ENCODE measurements at places on chromosomes 16 and 17. TPM values are rescaled to one million over a fixed set of nuclear protein-coding genes. Genes with fewer than 3 reads are reported as not detected.

DNA sequence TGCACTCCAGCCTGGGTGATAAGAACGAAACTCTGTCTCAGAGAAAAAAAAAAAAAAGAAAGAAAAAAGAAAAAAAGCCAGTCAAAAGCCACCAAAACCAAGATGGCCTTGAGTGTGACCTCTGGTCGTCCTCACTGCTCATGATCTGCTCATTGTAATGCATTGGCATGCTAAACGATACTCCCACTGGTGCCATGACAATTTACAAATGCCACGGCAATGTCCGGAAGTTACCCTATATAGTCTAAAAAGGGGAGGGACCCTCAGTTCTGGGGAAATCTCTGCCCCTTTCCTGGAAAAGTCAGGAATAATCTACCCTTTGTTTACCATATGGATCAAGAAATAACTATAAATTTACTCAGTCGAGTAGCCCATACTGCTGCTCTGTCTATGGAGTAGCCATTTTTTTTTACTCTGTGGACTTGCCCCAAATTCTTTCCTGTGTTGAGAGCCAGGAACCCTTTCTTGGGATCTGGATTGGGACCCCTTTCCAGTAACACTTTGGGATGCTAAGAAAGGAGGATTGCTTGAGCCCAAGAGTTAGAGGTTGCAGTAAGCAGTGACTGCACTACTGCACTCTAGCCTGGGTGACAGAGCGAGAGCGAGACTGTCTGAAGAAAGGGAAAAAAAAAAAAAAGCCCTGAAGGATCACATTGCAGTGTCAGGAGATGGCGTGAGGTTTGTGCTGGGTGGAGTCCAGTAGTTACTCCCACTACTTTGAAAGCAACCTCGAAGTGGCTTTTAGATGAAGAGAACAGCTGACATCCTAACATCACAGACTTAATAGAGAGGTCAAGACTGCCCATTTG is 3.7 kb upstream of the TMEM231 start:
- H3K27me3 ChIP-seq, result no peaks in the 10 kb centered on the region
- peak; percentile 4 for DNase-seq
- no peak overlapping the region for H3K4me3 ChIP-seq
- H3K27ac ChIP-seq, result no peak overlapping the region

GRCh38 chr17:28570716-28571360 is 486 bp downstream of the PIGS start:
- H3K4me3 ChIP-seq, result peak overlapping the region; percentile 96
- H3K4me1 ChIP-seq, result peaks cover 20% of the 10 kb centered on the region
- H3K27me3 ChIP-seq, result no peaks in the 10 kb centered on the region
- H3K27ac ChIP-seq, result peak overlapping the region; percentile 76
- peak; percentile 56 for DNase-seq

GRCh38 chr17:40645291-40645690 is 2.3 kb downstream of the SMARCE1 start:
- DNase-seq, result no peak
- H3K36me3 ChIP-seq, result peaks cover 15% of the 10 kb centered on the region
- no peak overlapping the region for H3K27ac ChIP-seq
- H3K4me3 ChIP-seq, result no peak overlapping the region
- H3K27me3 ChIP-seq, result no peaks in the 10 kb centered on the region

DNA sequence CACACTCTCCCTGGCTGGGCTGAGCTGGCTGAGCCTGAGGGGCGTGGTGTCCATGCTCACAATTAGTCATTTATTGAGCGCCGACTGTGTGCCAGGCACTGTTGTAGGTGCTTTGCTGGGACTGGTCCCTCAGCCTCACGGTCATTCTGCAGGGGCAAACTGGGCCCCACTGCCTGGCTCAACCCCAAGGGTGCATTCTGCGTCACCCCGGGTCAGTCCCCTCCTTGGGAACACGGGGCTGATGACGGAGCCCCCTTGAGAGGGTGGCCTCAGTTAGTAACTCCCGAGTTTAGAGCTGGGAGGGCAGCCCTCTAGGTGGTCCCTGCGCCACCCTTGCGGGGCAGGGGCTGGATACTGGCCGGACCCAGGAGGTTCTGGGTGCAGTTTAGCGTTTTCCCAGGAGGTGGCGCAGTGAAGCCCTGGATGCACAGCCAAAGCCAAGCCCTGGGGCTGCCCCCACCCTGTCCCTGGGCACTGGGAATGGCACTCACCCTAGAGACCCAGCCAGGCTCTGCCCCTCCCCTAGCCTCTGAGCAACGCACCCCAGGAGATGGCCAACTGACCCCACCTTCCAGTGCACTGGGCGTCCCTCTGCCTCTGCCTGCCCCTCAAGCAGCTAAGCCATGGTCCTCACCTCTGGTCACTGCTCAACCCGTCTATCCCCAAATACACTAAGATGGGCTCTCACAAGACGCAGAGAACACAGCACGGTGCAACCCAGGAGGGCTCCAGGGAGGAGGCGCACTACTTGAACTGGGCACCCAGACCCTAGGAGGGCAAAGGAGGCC is 243.2 kb upstream of the GSE1 start:
- DNase-seq, result peak; percentile 67
- H3K27me3 ChIP-seq, result no peaks in the 10 kb centered on the region
- peak overlapping the region; percentile 82 for H3K27ac ChIP-seq
- peaks cover 42% of the 10 kb centered on the region for H3K4me1 ChIP-seq
- H3K36me3 ChIP-seq, result no peaks in the 10 kb centered on the region
- H3K4me3 ChIP-seq, result no peak overlapping the region

DNA sequence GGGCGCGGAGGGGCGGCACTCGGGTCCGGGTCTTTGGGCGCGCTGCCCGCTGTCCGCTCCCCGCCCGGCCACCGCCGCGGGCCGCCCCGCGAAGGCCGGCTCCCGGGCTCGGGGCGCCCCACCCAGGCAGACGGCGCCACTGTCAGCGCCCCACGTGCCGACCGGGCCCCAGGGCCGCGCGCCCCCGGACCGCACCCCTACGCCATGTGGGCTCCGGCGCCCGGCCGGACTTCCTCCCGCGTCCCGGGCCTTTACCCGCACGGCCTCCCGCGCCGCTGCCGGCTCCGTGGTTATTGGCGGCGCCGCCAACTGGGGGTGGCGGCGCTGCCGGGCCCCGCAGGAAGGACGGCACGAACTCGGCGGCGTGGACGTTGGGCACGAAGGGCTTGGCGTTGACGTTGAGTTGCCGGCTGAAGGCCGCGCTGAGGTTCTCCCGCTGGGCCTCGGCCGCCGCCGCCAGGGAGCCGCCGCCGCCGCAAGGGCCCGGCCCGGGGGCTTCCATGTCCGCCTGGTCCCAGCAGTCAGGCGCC is 577 bp downstream of the GSPT1 start:
- H3K27me3 ChIP-seq, result no peaks in the 10 kb centered on the region
- H3K27ac ChIP-seq, result peak overlapping the region; percentile 85
- DNase-seq, result peak; percentile 45
- no peaks in the 10 kb centered on the region for H3K36me3 ChIP-seq
- peak overlapping the region; percentile 99 for H3K4me3 ChIP-seq
- H3K4me1 ChIP-seq, result peaks cover 32% of the 10 kb centered on the region

GRCh38 chr16:31501226-31501965 is 6.8 kb downstream of the RUSF1 start:
- H3K27ac ChIP-seq, result no peak overlapping the region
- DNase-seq, result no peak
- peaks cover 26% of the 10 kb centered on the region for H3K36me3 ChIP-seq
- no peaks in the 10 kb centered on the region for H3K27me3 ChIP-seq

- no peak overlapping the region for H3K27ac ChIP-seq
- no peak for DNase-seq
- H3K4me1 ChIP-seq, result peaks cover 5% of the 10 kb centered on the region
- peaks cover 2% of the 10 kb centered on the region for H3K36me3 ChIP-seq
- no peaks in the 10 kb centered on the region for H3K27me3 ChIP-seq
- H3K4me3 ChIP-seq, result no peak overlapping the region
Observed at GRCh38 chr17:78063489-78063888, 65.1 kb downstream of the TMC6 start.

DNA sequence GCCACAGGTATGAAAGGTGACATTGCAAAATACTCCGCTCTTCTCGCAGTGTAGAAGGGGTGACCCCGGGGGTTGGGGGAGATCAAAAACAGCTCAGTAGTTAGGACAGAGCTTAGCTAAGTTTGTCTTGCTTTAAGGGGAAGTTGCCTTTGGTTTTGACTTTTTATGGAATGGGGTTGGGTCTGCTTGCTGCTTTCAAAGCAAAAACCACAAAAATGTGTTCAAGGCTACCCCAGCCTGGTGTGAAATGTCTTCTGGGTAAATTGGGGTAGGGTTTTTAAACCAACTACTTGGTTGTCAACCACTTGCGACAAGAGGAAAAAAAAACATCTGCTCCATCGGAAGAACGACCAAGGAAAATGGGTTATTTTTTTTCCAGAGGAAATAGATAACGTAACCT is 6.2 kb downstream of the FUS start:
- DNase-seq, result no peak
- no peak overlapping the region for H3K27ac ChIP-seq
- H3K4me1 ChIP-seq, result peaks cover 17% of the 10 kb centered on the region
- no peaks in the 10 kb centered on the region for H3K27me3 ChIP-seq

DNA sequence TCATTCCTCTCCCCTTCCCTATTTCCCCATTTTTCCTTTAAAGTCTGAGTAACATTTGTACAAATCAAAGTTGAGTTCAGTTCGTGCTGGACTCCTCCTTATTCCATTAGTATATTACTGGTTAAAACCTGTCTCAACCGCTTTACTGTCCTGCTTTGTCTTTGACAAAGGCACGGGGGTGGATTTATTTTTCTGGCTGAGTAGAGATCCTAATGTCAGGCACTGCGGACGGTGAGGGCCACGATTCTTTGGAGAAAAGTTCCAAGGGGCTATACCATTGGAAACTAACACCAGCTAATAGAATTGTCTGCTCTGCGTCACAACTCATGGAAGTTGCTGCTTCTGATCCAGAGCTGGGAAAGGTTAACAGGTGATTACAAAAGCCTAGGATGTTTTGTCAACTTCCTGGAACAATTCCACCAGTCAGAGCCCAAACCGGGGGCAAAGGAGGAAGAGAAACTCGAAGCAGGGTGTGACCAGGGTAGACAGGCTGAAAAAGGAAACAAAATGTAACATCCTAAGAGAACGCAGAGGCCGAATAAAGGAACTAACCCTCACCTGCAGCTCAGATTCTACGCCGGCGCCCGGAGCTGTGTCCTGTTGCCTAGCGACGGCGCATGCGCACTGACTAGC is 12.4 kb downstream of the TAT start:
- no peak for DNase-seq
- peak overlapping the region; percentile 50 for H3K4me3 ChIP-seq
- peaks cover 8% of the 10 kb centered on the region for H3K4me1 ChIP-seq
- no peaks in the 10 kb centered on the region for H3K36me3 ChIP-seq
- peak overlapping the region; percentile 78 for H3K27ac ChIP-seq

GRCh38 chr16:25031132-25031440 is 15.9 kb upstream of the ARHGAP17 start:
- no peaks in the 10 kb centered on the region for H3K36me3 ChIP-seq
- DNase-seq, result no peak
- no peaks in the 10 kb centered on the region for H3K27me3 ChIP-seq
- H3K4me1 ChIP-seq, result peaks cover 14% of the 10 kb centered on the region
- H3K4me3 ChIP-seq, result no peak overlapping the region
- no peak overlapping the region for H3K27ac ChIP-seq

DNA sequence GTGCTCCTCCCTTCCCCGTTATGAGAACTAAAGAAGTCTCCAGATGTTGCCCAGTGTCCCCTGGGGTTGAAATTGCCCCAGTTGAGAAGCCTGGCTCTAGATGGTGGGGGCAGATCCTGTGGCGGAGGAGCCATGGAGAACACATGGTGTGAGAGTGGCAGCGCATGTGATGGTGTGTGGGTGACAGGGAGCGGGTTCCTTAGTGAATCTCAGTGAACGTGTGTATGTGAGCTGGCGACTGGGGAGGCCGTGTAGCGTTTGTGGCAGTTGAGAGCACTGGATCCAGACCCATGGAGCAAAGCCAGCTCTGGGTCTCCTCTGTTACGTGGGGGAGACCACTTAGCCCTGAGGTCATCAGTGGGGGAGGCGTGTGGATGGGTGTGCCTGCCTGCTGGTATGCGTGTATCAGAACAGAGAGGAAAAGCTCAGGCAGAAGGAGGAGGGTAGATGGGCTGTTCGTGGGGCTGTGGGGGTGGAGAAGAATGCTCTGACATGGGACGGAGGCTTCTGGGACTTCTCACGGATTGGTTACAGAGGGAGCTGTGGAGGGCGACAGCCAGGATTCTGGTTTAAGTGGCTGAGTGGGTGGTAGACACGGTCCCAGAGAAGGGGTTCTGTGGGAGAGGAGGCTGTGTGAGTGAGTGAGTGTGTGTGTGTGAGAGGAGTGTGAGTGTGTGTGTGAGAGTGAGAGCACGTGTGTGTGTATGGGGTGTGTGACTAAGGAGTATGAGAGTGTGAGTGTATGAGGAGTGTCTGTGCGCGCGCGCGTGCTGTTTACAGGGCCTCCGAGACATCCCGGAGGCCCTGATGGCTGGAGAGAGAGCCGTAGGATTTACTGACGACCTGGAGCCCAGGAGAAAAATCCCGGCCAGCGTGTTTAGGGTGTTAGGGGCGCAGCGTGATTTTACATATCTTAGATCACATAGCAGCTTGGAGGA is 193.8 kb downstream of the SNX29 start:
- H3K27ac ChIP-seq, result no peak overlapping the region
- H3K36me3 ChIP-seq, result no peaks in the 10 kb centered on the region
- no peak for DNase-seq
- no peaks in the 10 kb centered on the region for H3K27me3 ChIP-seq

- H3K27me3 ChIP-seq, result no peaks in the 10 kb centered on the region
- H3K36me3 ChIP-seq, result no peaks in the 10 kb centered on the region
- no peak for DNase-seq
- no peak overlapping the region for H3K27ac ChIP-seq
- H3K4me3 ChIP-seq, result no peak overlapping the region
- peaks cover 4% of the 10 kb centered on the region for H3K4me1 ChIP-seq
Observed at GRCh38 chr16:89667633-89668032, 10.0 kb downstream of the SPATA33 start.

- H3K4me3 ChIP-seq, result no peak overlapping the region
- H3K27me3 ChIP-seq, result no peaks in the 10 kb centered on the region
- DNase-seq, result no peak
- H3K27ac ChIP-seq, result no peak overlapping the region
Observed at GRCh38 chr16:86384980-86385379, 125.3 kb upstream of the FOXF1 start.

- H3K36me3 ChIP-seq, result peaks cover 3% of the 10 kb centered on the region
- H3K4me3 ChIP-seq, result no peak overlapping the region
- DNase-seq, result no peak
- no peaks in the 10 kb centered on the region for H3K4me1 ChIP-seq
- H3K27me3 ChIP-seq, result no peaks in the 10 kb centered on the region
Observed at GRCh38 chr17:35127751-35128514, 6.5 kb downstream of the FNDC8 start.

DNA sequence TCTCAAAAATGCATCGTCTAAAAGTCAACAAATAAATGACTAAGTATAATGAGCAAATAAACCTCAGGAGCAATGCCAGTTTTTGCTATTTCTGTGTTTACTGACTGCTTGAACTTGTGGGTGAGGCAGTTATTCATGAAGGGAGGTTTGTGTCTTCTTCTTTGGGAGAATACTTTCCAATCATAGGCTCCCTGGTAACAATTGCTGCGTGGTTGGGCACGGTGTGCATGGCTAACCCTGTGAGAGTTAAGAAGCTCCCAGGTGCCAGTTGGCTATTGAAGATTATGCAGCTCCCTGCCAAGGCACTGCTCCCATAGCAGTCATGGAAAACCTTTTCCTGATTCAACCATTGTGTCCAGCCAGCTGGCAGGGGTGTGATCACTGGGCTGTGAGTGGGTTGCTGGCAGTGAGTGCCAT is 775.9 kb upstream of the GOT2 start:
- no peaks in the 10 kb centered on the region for H3K36me3 ChIP-seq
- no peaks in the 10 kb centered on the region for H3K4me1 ChIP-seq
- H3K27ac ChIP-seq, result peak overlapping the region; percentile 20
- no peak overlapping the region for H3K4me3 ChIP-seq
- peak; percentile 79 for DNase-seq
- no peaks in the 10 kb centered on the region for H3K27me3 ChIP-seq

SBK1 gene
- total RNA-seq, result 6.8 TPM

SEPHS2 gene
- 34.5 TPM for total RNA-seq

CCDC200 gene
- total RNA-seq, result not detected

SLC52A1 gene
- total RNA-seq, result not detected

C16orf87 gene
- 13.3 TPM for total RNA-seq

GNG13 gene
- total RNA-seq, result not detected

Measured in thyroid gland (tissue), 4 donors.